ENCODE measurements at places on chromosomes 12 and 14.

- no peak for DNase-seq
Observed at GRCh38 chr12:65756956-65757511, 67.2 kb upstream of the HMGA2 start.

DNA sequence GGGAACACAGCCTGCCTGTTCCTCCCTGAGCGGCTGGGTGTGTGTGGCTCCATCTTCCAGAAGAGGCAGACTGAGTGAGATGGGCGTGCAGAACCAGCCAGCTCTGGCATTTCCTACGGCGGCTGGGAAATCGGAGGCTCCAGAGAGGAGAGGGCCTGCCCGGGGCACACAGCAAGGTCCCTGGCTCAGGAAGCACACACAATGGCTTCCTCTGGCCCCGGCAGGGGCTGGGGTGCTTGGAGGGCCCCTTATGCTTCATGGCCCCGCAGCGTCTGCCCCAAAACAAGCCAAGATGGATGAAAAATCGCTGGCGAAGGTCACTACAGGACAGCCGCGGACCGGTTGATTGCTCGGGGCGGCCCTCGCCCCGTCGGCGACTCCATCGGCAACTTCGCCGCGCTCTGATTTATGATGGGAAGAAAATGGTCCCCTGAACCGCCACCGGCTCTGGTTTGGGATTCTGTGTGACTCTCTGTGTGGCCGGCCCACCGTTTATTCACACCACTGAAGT is 191.5 kb upstream of the C14orf180 start:
- no peak for DNase-seq

DNA sequence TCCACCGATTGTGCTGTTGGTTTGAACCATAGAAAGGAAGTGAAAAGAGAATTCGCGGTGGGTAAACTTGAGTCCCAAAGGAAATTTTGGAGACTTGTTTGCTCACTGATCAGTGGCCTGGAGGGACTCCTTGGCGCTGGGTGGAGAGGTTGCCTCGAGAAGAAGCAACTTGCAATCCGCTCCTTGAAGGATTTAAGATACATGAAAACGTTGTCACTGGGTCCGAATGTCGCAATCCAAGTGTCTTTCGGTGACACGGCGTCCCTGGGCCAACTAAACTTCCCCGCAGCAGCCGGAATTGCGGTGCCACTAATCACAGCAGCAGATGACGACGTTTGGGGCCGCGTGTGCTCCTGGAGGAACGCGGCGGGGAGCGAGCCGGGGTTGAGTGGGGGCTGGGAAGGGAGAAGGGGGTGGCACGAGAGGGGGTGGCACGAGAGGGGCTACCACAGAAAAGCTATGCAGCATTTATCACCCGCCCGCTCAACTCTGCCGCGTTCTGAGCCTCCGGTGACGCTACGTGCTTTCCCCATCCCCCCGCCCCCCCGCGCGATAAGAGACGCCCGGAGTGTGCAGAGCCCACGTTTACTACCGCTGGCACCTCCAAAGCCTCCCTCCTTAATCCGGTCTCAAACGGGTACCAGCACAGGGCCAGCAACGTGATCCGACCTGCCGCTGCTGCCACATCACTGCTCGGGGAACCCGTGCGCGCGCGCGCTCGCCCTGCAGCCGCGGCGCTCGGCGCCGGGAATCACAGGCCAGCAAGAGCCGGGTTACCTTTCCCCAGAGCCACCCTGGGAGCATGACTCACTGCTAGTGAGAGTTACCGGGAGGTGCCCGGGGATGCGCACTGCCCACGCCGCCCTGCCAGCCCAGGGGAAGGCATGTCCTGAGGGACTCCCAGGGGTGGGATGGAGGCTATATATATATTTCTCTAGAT is 833 bp upstream of the BHLHE41 start:
- peak; percentile 55 for DNase-seq

- DNase-seq: peak; percentile 35
Observed at GRCh38 chr14:72892879-72893635, 844 bp downstream of the DPF3 start.

DNA sequence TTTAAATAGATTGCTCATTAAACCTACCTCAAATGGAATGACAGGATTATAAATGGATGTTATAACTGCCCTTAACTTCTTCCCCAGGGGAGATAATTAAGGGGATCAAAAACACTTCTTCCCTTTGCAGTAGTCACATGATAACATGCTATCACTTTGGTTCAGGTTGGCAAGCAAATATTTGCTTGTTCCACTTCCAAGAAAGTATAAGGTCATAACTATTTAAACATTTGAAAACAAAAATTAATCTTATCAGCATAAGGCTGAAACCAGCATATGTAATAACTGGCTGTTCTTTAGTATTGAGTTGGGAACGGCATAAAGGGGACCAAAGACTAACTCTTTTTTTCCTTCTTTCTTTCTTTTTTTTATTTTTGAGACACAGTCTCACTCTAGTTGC is 2.4 kb upstream of the LYZ start:
- DNase-seq: no peak

DNA sequence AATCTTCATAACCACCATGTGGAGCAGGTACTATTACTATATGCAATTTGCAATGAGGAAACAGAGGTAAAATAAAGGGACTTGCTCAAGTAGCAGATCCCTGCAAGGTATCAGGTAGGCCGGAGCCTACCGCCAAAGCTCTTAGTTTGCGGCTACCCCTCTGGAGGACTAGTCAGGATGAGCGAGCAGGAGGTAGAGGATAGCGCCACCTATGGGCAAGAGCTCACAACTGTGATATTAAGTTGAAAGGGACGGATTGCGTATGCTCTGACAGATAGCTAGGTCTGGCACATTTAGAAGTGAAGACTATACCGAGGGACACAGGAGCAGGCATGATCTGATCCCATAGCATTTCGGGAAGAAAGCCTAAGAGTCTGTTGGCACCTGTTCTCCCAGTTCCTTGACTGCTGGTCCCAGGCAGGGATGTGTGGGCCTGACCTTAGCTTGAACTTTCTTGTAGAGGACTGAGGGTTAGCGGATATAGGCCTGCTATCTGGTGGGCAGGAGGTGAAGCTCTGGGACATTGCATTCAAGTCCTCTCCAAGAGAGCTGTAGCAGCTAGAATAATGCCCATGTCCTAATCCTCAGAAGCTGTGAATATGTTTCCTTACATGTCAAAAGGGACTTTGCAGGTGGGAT is 48.0 kb downstream of the SLC17A8 start:
- DNase-seq: no peak

GRCh38 chr12:50086148-50086547 is 1.0 kb downstream of the SMARCD1 start:
- no peak for DNase-seq

DNA sequence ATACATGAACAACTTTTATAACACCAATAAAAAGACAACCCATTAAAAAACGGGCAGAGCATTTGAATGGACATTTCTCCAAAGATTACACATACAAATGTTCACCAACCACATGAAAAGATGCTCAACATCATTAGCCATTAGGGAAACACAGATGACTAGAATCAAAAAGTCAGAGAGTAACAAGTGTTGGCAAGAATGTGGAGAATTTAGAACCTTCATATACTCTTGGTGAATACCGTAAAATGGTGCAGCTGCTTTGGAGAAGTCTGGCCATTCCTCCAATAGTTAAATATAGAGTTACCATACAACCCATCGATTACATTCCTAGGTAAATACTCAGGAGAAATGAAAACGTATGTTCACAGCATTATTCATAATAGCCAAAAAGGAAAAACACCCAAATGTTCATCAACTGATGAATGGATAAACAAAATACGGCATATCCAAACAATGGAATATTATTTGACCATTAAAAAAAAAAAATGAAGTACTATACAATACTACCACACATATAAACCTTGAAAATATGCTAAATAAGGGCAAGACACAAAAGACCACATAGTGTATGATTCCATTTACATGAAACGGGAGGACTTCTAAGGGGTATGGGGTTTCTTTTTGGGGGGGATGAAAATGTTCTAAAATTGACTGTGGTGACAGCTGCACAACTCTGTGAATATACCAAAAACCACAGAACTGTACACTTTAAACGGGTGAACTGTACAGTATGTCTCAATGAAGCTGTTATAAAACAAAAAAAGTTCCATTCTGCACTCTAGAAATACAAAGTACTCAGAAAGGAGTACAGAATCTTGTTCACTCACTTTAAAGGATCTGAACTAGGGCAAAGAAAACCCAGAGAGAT is 3.2 kb downstream of the CORO1C start:
- no peak for DNase-seq

DNA sequence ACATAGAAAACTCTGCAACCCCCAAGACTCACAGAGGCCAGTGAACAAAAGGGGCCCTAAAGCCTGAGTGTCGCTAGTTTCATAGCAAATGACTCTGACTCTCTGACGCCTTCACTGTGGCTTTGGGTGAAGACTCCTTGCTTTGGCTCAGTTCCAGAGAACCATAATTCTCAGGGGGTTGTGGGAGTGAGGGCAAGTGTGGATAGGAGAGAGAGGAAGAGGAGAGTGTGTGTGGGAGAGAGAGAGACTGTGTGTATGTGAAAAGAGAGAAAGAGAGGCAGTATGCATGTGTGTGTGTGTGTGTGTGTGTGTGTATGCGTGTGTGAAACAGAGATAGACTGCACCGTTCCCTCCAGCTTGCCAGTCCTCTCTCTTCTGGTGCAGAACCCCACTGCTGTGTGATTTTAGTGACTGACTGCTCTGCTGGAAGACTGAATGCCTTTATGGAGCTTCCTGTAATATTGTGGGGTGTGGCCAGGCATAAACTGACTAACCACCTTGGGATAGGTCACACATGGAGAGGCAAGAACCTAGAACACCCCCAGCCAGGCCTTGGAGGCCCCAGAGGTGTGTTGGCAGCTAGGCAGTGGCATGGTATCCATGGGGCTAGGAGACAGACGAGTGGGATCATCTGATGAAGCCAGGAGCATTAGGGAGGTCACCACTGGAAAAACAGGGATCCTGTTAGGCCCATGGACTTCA is 45.9 kb upstream of the STXBP6 start:
- no peak for DNase-seq

GRCh38 chr14:100850841-100851585 is 25.1 kb downstream of the MEG3 start:
- peak; percentile 89 for DNase-seq

- DNase-seq: no peak
Observed at GRCh38 chr12:59695379-59695778, 99.5 kb downstream of the SLC16A7 start.

DNA sequence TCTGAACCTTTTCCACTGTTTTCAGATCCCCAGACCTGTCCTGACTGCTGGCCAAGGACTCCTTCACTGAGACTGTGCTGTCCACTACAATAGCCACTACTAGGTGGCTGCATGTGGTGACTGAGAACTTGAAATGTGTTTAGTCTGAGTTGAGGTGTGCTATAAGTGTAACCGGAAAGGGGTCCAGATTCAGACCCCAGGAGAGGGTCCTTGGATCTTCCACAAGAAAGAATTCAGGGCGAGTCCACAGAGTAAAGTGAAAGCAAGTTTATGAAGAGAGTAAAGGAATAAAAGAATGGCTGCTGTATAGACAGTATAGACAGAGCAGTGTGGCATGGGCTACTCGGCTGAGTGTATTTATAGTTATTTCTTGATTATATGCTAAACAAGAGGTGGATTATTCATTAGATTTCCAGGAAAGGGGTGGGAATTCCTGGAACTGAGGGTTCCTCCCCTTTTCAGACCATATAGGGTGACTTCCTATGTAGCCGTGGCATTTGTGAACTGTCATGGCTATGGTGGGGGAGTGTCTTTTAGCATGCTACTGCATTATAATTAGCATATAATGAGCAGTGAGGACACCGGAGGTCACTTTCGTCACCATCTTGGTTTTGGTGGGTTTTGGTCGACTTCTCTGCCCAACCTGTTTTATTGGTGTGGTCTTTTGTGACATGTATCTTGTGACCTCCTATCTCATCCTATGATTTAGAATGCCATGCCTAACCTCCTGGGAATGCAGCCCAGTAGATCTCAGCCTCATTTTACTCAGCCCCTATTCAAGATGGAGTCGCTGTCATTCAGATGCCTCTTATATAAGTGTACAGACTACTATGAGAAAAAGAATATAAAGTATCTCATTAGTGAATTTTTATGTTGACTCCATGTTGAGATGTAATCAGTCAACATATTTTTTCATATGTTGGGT is 70.0 kb upstream of the SRSF5 start:
- DNase-seq: no peak

DNA sequence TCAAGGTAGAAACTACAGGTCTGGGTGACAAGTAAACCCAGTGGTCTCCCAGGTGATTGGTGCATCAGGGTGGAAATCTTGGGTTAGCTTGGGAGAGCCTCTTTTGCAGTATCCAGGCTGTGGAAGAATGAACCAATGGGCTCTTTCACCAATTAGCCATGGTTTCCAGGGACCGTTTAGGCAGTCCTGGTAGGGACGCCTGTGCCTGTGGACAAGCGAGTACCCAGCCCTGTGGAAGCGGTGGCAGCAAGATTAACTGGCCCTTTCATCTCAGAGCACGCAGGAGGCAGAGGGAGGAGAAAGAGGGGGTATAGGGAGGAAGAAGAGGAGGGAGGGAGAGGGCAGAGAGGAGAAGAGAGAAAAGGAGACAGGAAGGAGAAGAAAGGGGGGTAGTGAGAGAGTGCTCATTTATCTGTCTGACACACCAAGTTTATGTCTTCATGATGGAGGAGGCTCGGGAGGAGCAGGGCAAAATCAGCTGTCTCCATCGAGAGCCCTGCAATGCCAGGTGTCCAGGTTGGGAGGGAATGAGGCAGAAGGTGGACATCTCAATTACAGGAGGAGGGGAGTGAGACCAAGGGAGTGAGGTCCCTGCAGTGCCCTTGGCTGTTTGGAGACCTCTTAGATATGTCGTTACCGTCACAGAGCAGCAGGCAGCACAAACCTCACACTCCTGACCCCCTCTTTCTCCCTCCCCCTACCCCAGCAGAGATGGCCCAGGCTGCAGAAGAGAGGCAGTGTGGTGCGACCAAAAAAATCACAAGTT is 4.6 kb upstream of the ZDHHC22 start:
- DNase-seq: no peak
